Activated CD8-positive, alpha-beta memory T cell treated with anti-CD3 and anti-CD28 coated beads, Interleukin-2, amount 50 U/mL, for 4 hours (primary cell): ENCODE measurements at places on chromosomes 3 and 15.

DNA sequence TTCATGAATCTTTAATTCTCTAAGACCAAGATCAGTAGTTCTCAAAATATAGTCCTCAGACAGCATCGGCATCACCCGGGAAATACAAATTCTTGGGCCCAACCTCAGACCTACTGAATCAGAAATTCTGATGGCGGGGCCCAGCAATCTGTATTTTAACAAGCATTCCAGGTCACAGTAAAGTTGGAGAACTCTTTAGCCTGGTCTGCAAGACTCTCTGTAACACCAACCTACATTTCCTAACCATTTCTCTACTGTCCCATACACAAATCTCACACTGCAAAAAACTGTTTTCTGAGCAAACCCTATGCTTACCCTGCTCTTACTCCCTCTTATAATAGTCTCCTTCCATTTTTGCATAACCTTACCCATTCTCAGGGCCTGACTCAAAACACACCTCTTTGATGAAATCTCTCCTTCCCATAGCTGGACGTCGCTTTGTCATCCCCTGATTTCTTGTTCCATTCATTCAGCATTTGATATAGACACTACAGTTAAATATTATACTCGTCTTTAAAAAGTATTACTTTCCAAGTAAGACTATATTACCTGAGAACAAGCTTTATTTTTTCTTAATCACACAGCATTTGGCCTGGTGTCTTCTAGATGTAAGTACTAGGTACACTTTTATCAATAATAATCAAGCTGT, 83.3 kb upstream of the MYO5C start:
- no peak for DNase-seq

- DNase-seq: no peak
Observed at GRCh38 chr15:66844041-66844746, 142.2 kb downstream of the SMAD6 start.

GRCh38 chr3:100278910-100279309, 18.1 kb downstream of the TBC1D23 start:
- DNase-seq: no peak

DNA sequence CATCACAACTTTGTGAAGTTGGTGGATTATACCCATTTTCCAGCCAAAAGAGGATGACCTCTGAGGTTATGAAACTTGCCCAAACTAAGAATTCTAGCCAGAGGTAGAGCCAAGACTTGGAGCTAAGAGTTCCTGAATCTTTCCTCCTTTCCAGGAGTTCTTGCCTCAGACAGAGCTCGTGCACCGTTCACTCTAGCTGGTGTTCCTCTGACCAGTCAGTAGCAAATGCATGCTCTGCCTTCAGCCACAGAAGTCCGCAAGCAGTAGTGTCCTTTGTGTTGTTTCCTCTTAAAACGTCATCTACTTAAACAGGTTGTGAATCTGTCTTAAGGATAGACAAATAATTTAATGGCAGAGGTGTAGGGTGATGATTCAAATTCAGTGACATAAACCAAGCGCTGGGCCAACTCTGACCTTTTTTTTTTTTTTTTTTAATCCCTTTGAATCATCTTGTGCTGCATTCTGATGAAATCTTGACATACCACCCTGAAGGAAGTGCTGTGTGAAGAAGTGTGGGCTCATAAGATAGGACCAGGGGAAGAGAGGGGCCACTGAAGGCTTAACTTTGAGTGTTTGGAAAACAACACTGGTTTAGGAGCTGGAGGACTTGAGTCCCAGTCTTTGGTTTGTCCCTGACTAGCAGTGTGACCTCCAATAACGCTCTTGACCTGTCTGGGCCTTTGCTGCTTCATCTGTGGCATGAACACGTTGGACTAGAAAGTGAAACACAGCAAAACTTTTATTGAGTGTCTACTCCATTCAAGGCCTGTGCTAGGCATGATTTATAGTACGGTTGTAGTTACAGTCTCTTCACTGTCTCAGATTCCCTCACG, 53.4 kb downstream of the ITPR1 start:
- no peak for DNase-seq

DNA sequence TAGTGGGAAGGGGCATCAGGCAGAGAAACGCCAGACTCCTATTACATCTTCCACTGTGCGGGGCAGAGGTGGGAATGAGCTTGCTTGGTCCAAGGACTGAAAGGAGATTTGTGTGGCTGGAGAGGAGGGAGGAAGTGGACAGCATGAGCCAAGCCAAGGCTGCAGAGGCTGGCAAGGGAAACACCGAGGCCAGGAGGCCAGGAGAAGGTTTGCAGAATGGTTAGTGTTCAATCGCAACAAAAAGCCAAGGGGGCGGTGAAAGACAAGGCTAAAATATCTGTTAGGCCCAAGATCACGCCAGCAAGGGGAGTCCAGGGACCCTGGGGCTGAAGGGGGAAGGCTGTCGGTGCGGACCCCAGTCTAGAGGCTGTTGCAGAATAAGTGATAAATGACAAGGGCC, 75.8 kb downstream of the CPN2 start:
- no peak for DNase-seq

- DNase-seq: no peak
Observed at GRCh38 chr3:52292247-52293065, 4.8 kb downstream of the GLYCTK start.

- DNase-seq: no peak
Observed at GRCh38 chr15:83365370-83365938, 81.0 kb upstream of the BNC1 start.

GRCh38 chr3:69646287-69647067, 92.8 kb upstream of the MITF start:
- no peak for DNase-seq

GRCh38 chr3:157190380-157190872, 30.5 kb upstream of the CCNL1 start:
- no peak for DNase-seq

- no peak for DNase-seq
Observed at GRCh38 chr15:94542391-94542790, 311.0 kb downstream of the MCTP2 start.

GRCh38 chr3:142664311-142664710, 59.5 kb upstream of the TRPC1 start:
- DNase-seq: no peak

DNA sequence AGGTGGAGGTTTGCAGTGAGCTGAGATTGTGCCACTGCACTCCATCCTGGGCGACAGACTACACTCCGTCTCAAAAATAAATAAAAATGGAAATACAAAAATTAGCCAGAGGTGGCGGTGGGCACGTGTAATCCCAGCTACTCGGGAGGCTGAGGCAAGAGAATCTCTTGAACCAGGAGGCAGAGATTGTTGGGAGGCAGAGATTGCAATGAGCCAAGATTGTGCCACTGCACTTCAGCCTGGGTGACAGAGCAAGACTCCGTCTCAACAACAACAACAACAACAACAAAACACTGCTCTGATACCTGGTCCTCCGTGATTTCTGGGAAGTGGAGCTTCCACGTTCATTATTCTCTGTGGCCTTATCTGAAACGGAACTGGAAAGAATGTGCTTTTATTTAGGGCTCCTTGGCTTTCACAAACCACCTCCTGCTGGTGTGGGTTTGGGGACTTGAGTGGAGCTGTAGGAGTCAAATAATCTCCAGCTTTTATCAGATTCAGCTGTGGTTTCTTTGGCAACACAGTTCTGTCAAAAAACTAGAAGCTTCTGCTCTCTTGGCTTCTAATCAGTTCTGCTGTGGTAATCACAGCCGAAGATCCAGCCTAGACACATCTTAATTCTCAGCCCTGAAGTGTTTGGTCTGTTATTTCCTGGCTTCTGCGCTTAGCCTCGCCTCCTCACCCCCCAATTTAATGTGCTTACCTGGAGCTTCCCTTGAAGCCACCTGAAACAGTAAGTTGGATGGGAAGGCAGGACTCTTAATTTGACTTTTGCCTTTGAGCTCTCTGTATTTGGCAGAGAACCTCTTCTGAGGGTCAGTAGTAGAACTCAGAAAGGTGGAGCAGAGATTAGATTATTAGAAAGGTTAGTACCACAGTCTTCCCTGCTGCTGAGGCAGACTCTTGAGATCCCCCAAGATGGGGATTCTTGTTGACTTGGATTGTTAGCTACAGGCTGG, 21.4 kb downstream of the IRAK2 start:
- no peak for DNase-seq

DNA sequence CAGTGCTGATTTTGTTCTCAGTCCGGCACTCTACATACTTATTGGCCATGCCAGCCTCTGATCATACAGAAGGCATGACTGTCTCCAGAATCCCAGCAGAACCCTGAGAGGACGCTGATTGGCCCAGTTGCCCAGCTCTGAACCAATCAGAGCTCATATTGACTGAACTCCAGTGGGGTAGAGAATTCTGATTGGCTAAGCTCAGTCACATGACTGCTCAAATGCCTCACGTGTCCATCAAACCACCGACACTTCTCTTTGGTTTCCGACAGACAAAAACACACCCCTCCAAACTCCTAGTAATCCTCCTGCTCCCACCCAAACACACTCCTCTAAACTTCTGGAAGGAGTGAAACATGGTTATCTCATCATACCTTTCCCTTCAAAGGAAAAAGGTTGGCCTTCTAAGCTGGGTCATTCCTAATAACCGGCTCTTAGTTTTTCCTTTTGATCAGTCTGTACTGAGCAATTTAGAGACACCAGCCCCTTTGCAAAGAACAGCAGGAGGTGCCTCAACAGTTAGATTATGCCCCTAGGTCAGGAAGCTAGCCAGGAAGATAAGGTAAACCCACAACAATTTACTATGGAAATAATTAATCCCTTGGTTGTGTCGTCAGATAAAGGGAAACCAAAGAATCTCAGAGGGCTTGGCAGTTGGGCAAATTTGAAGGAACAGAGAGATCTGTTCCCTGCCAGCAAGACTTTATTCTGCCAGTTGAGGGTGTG, 187.8 kb downstream of the TLE3 start:
- DNase-seq: no peak

- no peak for DNase-seq
Observed at GRCh38 chr15:89494941-89495637, 1.3 kb downstream of the RHCG start.

DNA sequence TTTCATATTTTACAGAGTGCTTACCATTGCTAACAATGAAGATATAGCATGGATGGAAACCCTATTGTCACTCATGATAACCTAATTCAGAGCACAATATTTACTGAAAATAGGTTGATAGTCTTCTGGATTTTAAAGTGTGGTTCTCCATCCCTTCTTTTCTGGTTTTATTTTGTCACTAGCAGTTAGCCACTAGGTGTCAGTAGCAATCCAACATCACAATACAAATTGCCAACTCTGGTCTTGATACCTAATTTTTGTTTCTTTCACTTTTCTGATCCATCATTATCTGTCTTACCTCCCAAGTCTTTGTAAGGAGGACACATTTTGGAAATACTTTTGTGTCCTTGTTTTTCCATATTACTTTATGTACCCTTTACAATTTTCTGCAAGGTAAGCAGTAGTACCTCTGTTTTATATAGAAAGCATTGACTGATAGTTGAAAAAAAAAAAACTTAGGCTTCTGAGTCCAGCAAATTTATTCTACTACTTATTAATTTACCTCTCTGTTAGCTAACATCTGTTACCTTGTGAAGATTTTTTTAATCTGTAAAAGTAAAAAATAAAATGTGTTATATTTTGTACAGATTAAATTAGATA, 28.3 kb upstream of the CRYBG3 start:
- no peak for DNase-seq

GRCh38 chr15:69067296-69067695, 52.8 kb downstream of the NOX5 start:
- DNase-seq: no peak

- DNase-seq: no peak
Observed at GRCh38 chr3:129795186-129796010, 98.1 kb downstream of the TMCC1 start.

- no peak for DNase-seq
Observed at GRCh38 chr3:184339001-184339400, 1.6 kb downstream of the FAM131A start.

GRCh38 chr15:85754989-85755388, 39.7 kb downstream of the KLHL25 start:
- no peak for DNase-seq

- DNase-seq: peak; percentile 50
Observed at GRCh38 chr3:14424711-14425580, 22.5 kb downstream of the SLC6A6 start.

DNA sequence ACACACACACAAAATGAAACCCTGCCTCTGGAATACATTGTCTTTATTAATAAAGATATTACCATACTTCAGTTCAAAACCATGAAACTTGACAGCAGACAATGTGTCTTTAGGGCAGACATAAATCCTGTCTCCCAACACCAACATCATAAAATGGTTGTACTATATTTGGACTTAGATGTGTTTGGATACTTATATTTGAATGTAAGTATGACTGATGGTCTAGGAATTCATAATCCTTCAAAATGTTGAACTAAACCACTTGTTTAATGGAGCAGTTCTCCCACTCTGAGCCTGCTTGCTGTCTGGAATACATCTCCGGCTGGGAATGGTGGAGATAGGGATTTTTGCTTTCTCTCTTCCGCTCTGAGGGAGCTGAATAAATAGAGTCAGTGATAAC, 10.6 kb downstream of the FBN1 start:
- DNase-seq: no peak

DNA sequence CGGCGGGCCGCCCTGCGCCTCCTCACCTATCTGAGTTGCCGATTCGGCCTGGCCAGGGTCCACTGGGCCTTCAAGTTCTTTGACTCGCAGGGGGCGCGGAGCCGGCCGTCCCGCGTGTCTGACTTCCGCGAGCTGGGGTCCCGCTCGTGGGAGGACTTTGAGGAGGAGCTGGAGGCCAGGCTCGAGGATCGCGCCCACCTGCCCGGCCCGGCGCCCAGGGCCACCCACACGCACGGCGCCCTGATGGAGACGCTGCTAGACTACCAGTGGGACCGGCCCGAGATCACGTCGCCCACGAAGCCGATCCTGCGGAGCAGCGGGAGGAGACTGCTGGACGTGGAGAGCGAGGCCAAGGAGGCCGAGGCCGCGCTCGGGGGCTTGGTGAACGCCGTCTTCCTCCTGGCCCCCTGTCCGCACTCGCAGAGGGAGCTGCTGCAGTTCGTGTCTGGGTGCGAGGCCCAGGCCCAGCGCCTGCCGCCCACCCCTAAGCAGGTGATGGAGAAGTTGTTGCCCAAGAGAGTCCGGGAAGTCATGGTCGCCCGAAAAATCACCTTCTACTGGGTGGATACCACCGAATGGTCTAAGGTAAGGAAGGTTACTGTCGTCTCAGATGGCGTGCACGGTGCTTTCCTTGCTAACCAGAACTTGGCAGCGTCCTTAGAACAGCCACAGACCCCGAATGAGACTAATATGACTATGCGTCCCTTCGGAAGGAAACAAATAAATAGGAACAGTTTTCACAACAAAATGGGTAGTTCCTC, 567 bp downstream of the TICRR start:
- no peak for DNase-seq

- DNase-seq: no peak
Observed at GRCh38 chr15:55993804-55994560, 570 bp upstream of the NEDD4 start.

GRCh38 chr3:100759159-100759558, 49.9 kb downstream of the TFG start:
- DNase-seq: no peak

- no peak for DNase-seq
Observed at GRCh38 chr3:20842594-20843436, 656.8 kb upstream of the SGO1 start.

GRCh38 chr15:93146601-93147000, 57.6 kb upstream of the RGMA start:
- DNase-seq: no peak
